ENCODE measurements at places on chromosomes 4 and X.

- no peak for DNase-seq
These were observed 2.1 kb downstream of the RBMX start for GRCh38 chrX:136878423-136878822.

DNA sequence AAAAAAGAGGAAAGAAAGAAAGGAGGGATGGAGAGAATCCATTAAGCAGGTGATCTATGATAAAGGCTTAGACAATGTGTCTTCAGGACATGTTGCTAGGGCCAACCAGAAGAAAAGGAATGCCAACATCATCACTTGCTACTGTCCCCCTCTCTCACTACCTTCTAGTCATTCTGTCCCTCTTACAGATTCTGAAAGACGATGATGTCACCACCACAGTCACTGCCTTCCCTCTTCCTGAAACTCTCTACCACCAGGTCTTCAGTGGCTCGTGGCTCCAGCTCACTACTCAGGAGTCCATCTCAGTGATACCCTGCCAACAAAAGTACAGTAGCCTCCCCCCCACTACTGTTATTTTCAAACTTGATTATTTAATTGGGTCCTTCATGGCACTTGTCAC is 64.0 kb downstream of the KCNIP4 start:
- DNase-seq: no peak

DNA sequence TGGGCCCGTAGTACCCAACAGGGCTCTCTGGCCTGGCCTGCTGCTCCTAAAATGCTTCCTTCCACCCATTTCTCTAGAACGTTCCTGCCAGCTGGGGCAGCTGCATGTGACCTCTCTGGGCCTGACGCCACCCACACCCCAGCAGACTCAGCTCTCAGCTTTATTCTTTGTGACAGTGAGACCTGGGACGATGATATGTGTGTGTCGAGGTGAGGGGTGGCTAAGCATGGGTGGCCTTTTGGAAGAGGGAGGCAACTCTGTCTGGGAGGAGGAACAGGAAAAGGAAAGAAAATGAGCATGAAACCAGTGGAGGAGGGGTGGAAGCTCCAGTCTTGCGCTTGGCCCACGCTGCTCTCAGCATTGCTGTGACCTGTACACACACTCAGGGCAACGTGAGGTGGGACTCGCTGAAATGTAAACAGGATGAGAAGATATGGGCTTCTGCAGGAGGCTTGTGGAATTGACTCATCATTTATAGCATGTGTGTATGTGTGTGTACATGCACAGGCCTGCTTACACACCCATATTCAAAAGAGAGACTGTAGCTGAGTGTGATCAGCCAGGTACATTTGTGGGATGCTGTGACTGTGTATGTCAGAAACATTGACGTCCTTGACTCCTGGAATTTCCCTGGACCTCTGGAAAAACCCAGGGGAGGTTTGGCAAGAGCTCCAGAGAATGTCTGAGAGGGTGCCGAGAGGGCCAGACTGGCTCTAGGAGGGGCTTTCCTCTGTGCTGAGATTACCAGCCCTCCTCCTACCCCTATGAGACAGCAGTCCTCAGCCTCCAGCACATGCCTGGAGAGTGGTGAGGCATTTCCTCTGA is 137.9 kb downstream of the PJA1 start:
- no peak for DNase-seq

GRCh38 chrX:13547671-13548070 is 21.7 kb upstream of the EGFL6 start:
- DNase-seq: no peak

- DNase-seq: no peak
These were observed 25.7 kb downstream of the ARL9 start for GRCh38 chr4:56531149-56531770.

DNA sequence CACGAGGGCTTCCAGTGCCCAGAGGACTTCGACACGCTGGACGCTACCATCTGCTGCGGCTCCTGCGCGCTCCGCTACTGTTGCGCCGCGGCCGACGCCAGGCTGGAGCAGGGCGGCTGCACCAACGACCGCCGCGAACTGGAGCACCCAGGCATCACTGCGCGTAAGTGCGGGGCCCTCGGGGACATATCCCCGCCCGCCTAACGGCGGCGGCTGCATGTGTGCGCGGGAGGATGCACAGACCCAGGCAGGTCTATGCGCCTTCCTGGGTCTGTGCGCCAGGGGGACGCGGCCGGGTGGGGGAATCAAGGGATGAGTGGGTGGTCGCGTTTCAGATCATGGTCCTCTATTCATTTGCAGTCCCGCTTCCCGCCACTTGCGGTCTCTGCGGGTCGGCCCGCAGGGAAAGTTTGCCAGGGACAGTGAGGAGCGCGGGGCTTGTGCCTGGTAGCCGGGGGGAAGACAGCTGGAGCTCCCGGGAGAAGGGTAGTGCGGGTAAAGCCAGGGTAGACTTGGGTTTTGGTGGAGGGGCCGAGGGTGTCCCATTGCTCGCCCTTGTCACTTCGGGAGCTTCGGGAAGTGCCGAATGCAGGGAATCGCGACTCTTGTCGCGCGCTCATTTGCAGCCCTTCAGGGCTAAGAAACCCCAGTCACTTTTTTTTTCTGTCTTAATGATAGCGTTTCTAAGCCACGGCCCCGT is 1.0 kb downstream of the SHISA3 start:
- peak; percentile 37 for DNase-seq

DNA sequence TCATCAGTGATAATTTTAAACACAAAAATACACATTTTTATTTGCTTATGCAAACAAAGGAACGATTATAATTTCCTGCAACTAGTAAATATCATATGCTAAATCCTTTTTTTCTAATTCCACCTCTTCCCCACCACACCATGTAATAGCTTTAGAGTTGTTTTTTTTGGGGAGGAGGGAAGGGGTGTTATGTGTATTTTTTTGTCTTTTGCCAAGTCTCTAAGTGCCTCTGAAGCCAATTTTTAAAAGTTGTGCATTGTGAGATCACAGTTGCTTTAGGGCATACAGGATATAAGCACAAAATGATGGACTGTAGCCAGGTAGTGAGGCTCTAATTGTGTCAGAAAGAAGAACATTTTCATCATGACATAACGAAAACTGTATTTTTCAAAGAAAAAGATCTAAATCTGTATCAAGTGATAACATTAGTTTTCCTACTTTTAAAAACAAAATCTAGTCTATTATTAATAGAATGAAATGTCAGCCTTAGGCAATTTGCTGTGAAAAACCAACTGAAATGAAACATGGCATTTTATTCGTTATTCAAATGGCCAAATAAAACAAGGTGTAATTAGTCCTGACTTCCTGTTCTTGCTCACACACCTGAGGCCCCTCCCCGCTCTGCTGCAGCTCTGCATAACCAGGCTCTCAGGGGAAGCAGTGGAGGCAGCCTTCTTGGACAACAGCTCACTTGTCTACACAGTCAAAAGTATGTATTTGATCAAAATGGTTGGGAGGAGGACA is 157.4 kb downstream of the PALLD start:
- no peak for DNase-seq

Measured in stimulated activated CD8-positive, alpha-beta memory T cell treated with anti-CD3 and anti-CD28 coated beads, Interleukin-4, amount 100 ng/mL, for 48 hours (primary cell).